PC-9 (cell line): ENCODE measurements at places on chromosomes 4 and X.
A peak's percentile ranks its signal among the peaks of the same experiment; 100 is the strongest.

- DNase-seq = no peak
Observed at GRCh38 chrX:147226801-147227200, 412.3 kb upstream of the CXorf51A start.

DNA sequence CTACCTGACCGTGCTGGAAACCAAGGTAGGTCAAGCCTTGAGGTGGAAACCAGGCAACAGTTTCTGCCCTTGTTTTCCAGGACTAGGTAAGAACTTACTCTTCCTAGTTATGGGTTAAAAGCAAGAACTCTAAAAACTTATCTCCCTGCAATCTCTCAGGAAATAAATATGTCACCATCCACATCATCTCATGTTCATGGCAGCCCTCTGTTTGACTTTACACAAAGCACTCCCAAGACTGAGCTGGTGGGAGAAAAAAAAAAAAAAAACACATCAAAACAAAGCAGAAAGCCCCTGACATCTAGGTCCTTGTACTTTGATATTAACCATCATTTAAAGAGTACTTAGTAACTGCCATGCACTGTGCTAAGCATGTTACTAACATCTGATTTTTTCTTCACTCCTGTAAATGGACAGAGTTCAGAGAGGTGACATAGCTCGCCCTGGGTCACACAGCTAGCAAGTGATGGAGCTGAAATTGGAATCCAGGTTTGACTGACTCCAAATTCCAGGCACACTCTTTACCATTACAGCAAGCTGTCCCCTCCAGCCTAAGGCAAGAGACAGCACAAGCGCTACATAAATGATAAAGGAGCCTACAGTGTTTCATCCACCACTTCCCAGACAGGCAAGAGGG, 102.8 kb upstream of the NOCT start:
- DNase-seq = no peak

- DNase-seq = no peak
Observed at GRCh38 chr4:84378983-84379382, 120.1 kb downstream of the NKX6-1 start.

GRCh38 chr4:165070560-165070959, 16.9 kb downstream of the TRIM75 start:
- DNase-seq = no peak

DNA sequence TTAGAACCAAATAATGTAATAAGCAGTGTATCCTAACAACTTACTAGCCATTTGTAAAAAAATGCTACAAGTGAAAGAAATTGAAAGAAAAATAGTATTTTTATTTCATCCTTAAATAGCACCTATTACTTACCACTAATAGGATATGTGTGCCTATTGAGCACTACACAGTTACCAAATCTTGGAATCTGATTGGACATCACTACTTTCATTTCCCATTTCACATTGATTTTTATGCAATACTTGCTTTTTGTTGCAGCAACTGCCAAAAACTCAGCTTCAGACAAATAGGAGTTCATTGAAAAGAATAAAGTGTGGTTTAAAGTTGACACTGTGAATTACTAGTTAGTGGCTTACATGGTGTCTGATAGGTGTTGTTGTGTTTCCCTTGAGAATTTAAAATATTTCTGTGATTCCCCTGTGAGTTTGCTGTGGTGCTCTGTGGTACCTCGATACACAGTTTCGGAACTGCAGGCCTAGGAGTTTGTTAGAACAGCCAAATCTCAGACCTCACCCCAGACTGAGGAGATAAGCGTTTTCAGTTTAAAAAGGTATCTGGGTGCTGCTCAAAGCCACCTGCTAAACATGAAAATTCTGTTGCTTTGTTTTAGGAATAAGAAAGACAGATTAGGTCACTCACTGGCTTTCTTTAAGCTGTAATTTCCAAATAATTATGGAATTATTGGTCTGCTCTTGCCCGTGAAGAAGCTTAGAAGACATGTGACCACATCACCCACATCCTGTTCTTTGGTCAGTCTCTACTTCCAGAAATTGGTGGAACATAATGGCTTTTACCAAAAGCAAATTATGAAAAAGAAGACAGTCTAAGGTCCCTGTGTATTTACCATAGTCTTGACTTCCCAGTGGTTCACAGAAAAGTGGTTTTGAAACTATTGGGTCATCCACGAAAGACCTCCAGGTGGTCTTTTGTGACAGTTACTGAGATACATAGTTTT, 97.8 kb downstream of the SYTL5 start:
- DNase-seq = no peak

GRCh38 chr4:151218343-151218742, 58.6 kb upstream of the PRSS48 start:
- no peak for DNase-seq

- DNase-seq = peak; percentile 43
Observed at GRCh38 chr4:151569650-151570049, 160.7 kb downstream of the FHIP1A start.

GRCh38 chr4:2177443-2178093, 64.4 kb downstream of the HAUS3 start:
- no peak for DNase-seq

DNA sequence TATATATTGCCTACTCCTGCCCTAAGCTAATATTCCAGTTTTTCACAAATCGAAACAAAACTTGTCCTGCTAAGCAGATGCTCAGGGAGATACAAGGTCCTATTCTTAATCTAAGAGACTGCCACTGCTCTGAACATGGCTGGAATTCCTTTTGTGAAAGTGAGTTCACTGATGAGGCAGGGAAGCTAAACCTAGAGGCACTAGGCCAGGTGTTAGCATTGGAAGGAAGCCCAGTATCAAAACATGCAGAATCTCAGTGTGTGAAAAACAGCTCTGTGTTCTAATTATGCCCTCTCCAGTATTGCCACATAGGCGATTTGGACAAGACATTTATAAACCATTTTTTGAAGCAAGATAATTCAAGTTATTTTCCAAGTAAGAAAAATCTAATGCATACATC, 47.6 kb downstream of the ABCG2 start:
- no peak for DNase-seq

DNA sequence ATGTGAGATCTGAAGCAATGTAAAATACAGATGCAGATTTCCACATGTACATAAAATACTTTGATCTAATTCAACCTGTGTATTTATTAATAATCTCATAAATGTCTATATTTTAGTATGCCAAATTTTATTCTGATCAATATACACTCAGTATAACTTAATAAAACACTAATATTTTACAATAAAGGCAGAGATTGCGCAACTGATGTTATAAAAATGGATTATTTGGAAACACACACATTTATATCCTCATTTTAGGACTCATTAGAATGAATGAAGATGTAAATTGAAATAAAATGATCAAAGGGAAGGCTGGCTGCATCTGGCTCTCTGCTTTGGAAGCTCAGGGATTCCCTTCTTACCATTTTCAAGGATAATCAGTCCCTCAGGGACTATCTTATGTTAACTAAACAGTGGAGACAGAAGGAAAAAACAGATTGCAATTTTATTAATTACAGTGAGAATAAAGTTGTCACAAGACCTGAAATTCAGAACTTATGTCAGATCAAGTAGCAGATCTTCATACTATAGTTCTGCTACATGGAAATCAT, 900.9 kb upstream of the EPHA5 start:
- no peak for DNase-seq

DNA sequence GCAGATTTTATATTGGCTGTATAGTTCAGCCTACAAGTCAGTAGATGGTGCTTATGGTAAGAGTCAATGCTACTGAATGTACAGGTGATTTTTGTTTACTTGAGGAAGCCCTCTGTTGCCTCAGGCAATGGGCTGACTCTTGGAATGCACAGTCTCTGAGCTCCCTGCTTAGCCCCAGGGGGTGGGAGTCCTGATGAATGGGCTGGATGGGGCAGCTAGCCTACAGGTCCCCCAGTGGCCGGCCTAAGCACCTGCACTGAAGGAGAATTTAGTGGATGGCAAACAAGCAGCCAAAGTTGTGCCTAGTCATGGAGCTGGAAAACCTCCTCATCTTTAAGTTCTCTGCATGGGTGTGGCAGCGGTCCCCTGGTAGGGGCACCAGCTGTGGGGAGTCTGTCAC, 101.8 kb upstream of the CXorf51B start:
- no peak for DNase-seq

DNA sequence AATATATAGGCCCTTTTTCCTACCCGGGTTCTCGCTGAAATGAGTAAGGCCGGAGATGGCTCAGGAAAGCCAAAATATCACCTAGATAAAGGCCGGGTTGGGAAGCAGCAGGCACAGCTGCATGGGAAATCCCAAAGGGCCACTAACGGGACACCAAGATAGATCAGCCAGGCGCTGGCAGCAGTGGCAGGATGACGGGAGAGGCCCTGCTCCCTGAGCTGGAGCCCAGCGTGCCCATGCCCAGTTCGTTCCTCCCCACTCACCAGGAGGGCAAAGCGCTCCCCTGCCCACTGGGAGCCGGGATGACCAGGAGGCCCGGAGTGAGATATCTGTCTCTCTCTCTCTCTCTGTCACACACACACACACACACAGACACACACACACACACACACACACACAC, 109.8 kb downstream of the DCTD start:
- DNase-seq = no peak

GRCh38 chrX:41303013-41303412, 30.9 kb upstream of the DDX3X start:
- DNase-seq = no peak

DNA sequence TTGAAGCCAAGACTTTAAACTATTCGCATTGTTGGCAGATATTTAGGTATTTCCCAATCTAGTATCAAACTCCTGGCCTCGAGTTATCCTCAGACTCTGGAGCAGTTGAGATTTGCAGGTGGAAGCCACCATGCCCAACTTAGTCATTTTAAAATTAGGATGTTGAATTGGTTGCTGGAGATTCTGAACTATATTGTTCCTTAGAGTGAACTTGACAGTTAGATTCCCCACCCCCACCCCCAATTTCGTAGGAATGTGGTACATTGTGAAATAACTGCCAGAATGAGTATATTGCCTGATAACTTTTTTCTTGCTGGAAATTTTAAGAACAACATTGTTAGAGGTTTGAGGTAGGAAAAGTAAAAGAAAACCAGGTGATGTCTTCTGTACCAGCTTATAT, 2.3 kb downstream of the NOCT start:
- DNase-seq = no peak

DNA sequence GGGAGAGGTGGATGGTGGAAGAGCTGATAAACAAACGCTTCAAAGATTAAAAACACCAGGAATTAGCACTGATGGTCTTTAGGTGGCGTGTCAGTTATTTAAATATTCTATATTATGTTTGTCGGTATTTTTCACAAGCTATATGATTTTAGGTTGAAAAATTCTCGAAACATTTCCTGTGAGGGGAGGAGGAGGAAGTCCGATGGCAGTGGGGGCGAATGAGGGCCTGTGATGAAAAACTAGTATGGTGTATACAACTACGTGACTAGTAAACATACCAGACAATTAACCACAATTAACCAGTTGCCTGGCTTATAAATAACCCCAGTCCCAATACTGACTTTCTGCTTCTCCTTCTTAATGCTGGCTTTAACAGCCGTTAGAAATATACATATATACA, 595 bp upstream of the NAP1L2 start:
- DNase-seq = no peak

GRCh38 chrX:154505734-154506133, 10.3 kb downstream of the FAM3A start:
- peak; percentile 67 for DNase-seq

DNA sequence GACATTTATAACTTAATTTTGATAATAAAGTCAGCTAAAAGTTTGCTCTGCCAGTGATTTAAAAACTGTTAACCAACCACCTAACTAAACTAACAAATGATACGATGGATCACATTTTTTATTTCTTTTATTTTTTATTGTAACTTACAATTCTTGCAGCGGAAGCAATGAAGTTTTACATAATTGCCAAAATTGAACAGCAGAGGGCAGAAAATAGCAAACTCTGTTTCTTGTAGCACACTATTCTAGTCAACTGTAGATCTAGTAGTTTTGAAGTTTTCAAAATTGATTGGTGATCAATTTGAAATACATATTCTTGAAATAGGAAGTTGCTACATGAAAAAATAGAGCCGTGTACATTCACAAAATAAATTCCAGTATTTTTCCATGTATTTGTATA, 2.8 kb upstream of the GRIA2 start:
- no peak for DNase-seq

- DNase-seq = no peak
Observed at GRCh38 chr4:1045595-1046201, 34.3 kb downstream of the FGFRL1 start.

DNA sequence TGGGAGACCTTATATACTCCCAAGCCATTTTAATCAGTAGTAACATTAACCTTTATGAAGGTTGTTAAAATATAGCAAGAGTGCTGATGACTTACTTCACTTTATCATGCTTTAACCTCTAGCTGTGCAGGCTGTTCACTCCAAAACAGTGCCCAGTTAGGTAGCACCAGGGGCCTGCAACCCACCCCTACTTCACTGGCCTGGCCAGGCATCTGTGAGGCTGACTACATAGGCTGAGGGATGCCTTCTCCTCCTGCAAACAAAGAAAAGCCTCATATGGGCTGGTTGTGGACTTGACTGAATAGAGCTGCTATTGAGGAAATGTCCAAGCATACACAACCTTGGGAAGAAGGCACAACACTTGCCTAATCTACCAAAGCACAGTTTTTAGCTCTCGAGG, 172.8 kb downstream of the SHROOM3 start:
- no peak for DNase-seq

DNA sequence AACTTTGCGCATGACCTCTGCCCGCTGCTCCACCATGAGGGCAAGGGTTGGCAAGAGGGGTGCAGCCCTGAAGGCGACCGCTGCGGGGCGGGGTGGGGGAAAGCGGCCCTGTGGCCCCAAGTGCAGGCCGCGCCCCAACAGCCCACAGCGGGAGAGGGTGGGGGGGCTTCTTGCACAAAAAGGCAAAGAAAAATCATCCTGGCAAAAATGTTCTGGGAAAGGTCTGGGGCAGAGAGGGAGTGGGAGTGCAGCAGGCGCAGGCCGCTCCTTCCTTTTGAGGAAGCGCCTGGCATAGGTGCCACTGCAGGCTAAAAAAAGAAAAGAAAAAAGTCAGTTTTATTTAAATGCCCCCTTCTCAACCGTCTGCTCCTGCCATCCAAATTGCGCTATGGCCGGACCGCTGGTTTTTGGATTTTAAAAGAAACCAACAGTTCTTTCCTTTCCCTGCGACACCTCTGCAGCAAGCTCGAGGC, 1.4 kb downstream of the ARX start:
- no peak for DNase-seq

DNA sequence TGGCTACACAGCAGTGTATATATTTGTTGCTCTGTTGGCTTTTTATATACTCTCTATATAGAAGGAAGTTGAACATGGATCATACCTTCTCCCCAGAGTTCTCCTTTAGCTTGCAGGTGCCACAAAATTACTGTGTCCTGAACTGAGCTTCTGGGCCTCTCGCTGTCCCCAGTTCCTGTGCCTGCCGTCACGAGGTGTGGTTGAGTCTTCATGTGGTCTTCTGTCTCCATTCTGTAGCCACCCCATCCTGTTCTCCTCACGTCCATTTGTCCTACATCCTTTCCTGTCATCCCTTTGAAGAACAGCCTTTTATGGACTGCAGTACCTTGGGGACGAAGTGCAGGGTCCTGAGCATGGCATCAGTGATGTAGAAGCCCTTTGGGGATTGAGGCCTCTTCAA, 14.5 kb downstream of the TMEM131L start:
- DNase-seq = no peak

DNA sequence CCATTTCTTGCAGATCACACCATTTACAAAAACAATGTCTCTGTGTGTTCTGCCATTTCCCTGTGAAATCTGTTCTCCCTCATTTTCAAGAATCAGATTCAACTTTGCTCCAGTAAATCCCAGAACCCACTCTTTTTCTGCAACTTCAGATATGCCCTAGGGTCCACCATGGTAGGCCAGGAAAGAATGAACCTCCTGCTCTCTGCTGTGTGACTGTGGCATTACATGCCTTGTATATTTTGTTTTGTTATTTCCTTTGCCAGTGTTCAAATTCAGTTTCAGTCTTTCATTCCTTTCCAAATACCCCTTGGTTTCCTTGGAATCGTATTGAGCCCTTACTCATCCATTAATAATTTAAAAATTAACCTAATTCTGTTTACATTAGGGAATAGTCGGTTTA, 290.2 kb upstream of the VCX start:
- no peak for DNase-seq
